Activated CD4-positive, alpha-beta T cell treated with anti-CD3 and anti-CD28 coated beads for 48 hours (primary cell): ENCODE measurements at places on chromosomes 13 and 19.

DNA sequence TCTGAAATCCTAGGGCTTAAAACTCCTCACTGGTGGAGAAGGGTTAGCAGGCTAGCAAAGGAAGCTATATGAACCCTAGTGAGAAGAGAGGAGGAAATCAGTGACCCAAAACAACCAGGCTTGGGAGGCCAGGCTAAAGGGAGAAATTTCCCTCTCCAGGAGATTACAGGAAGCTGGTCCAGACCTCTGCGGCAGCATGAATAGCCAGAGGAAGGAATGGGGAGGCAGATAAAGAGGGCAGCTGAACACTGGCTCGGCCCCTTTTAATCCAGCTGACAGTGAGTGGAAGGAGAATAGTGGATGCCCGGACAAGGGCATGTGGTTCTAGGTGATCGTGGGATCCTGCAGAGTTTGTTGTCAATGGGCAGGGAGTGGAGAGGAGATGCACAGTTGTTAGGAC is 130.6 kb downstream of the COG6 start:
- no peak for DNase-seq

- DNase-seq, result no peak
Measured at GRCh38 chr13:77878190-77878589, 40.4 kb downstream of the EDNRB start.

GRCh38 chr13:68009546-68009945 is 779.4 kb upstream of the PCDH9 start:
- DNase-seq, result no peak

GRCh38 chr19:2237051-2237868 is 636 bp downstream of the SF3A2 start:
- no peak for DNase-seq

GRCh38 chr13:36526897-36527296 is 94.6 kb downstream of the CCNA1 start:
- no peak for DNase-seq

DNA sequence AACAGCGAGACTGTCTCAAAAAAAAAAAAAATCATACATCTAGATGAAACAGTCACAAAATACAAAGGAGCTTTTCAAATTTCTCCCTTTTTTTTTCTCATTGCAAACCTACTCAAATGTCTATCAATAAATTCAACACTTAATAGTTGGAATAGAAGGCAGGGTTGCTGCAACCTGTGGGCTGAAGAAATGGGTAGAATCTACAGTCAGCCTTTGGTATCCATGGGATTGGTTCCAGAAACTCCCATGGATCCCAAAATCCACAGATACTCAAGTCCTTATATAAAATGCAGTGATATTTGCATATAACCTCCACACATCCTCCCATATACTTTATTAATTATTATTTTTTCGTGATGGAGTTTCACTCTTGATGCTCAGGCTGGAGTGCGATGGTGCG is 14.7 kb downstream of the FBXO27 start:
- no peak for DNase-seq

GRCh38 chr19:14577264-14577663 is 5.4 kb upstream of the NDUFB7 start:
- no peak for DNase-seq

GRCh38 chr19:738509-739128 is 12.3 kb upstream of the MISP start:
- no peak for DNase-seq
